Diencephalon (tissue), 1 donor: ENCODE measurements at places on chromosomes 3 and 15. TPM values are rescaled to one million over a fixed set of nuclear protein-coding genes. Genes with fewer than 3 reads are reported as not detected.

Gene PRKCD
- total RNA-seq: 5.8 TPM

Gene SPRED1
- total RNA-seq: 76.6 TPM

Gene PLCH1
- 30.9 TPM for total RNA-seq

Gene CYB561D2
- 15.2 TPM for total RNA-seq

Gene PIGZ
- 5.1 TPM for total RNA-seq

Gene PPARG
- 3.0 TPM for total RNA-seq

Gene KBTBD13
- not detected for total RNA-seq

Gene NMNAT3
- 6.9 TPM for total RNA-seq
